Muscle of leg (tissue), 16 donors: ENCODE measurements at places on chromosomes 3 and 15. TPM values are rescaled to one million over a fixed set of nuclear protein-coding genes. Genes with fewer than 3 reads are reported as not detected.

GRCh38 chr3:139827833-139828232 is 107.2 kb upstream of the CLSTN2 start:
- no peaks in the 10 kb centered on the region for H3K27me3 ChIP-seq
- H3K4me1 ChIP-seq = no peaks in the 10 kb centered on the region
- no peak for DNase-seq
- H3K4me3 ChIP-seq = no peak overlapping the region

DNA sequence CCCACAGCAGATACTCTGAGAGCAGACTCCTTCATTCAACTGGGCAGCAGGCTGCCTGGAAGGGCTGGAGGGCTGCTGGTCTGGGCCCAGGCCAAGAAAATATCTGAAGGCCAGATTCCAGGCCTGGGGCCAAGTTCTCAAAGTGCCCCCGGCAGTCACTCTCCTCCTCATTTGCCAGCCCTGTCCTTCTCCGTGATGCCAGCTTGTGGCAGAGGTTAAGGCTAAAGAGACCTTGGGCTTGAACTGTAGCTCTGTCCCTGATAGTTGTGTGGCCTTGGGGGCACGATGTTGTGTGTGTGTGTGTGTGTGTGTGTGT is 39.0 kb downstream of the FAM3D start:
- no peak overlapping the region for H3K4me3 ChIP-seq
- H3K36me3 ChIP-seq = no peaks in the 10 kb centered on the region
- DNase-seq = peak; percentile 71
- peaks cover 51% of the 10 kb centered on the region for H3K4me1 ChIP-seq
- no peaks in the 10 kb centered on the region for H3K27me3 ChIP-seq

- H3K27ac ChIP-seq = no peak overlapping the region
- no peaks in the 10 kb centered on the region for H3K27me3 ChIP-seq
- no peaks in the 10 kb centered on the region for H3K36me3 ChIP-seq
Observed at GRCh38 chr3:30578479-30578878, 27.9 kb upstream of the TGFBR2 start.

GRCh38 chr15:62541250-62541649 is 376.2 kb upstream of the C2CD4B start:
- no peak overlapping the region for H3K4me3 ChIP-seq
- DNase-seq = no peak
- H3K27ac ChIP-seq = no peak overlapping the region
- peaks cover 5% of the 10 kb centered on the region for H3K36me3 ChIP-seq
- H3K27me3 ChIP-seq = no peaks in the 10 kb centered on the region
- H3K4me1 ChIP-seq = peaks cover 16% of the 10 kb centered on the region

DNA sequence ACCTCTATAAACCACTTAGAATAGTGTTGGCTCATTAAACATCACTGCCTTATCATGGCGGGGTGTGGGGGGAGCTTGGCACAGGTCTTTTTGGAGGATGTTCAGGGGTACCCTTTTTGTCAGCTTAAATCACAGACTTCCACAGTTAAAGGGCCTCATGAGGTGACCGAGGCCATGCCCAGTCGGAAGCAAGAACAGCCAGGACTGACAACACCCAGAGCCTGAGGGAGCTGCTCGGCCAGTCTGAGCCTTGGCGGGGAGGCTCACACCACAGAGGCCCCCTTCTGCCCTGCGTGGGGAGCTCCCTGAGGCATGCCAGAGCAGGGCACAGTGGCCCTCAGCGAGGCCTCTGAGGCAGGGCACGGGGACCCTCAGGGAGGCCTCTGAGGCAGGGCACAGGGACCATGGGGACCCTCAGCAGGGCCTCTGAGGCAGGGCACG is 49.5 kb downstream of the UMPS start:
- H3K4me1 ChIP-seq = peaks cover 63% of the 10 kb centered on the region
- peak overlapping the region; percentile 93 for H3K27ac ChIP-seq
- no peak for DNase-seq
- H3K36me3 ChIP-seq = no peaks in the 10 kb centered on the region

- H3K4me1 ChIP-seq = no peaks in the 10 kb centered on the region
- no peaks in the 10 kb centered on the region for H3K36me3 ChIP-seq
- no peaks in the 10 kb centered on the region for H3K27me3 ChIP-seq
- DNase-seq = peak; percentile 11
- H3K27ac ChIP-seq = no peak overlapping the region
Observed at GRCh38 chr3:39460677-39461076, 6.8 kb upstream of the MOBP start.

DNA sequence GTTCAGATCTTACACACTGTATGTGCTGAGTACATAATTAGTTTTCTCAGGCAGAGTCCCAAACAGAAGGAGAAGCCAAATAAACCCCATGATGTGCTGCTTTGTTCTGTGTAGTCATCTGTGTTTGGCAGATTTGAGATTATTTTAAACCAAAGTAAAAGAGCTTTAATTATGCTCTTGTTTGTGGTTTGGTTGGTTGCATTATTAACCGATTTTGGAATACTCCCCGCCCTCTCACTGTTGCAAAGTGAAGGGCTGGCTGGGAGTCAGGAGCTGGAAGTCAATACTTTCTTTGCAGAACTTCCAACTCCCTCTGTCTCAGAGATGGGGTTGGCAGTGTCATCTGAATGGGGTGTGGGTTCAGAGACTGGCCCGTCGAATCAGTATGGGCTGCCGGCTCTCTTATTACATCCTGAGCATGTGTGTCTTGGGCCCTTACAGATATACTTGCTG is 34.4 kb downstream of the SLCO3A1 start:
- no peaks in the 10 kb centered on the region for H3K4me1 ChIP-seq
- H3K27me3 ChIP-seq = no peaks in the 10 kb centered on the region
- DNase-seq = peak; percentile 51
- no peak overlapping the region for H3K4me3 ChIP-seq
- H3K27ac ChIP-seq = no peak overlapping the region

- no peak for DNase-seq
- H3K27ac ChIP-seq = no peak overlapping the region
- H3K4me3 ChIP-seq = no peak overlapping the region
- H3K4me1 ChIP-seq = peaks cover 15% of the 10 kb centered on the region
- H3K36me3 ChIP-seq = no peaks in the 10 kb centered on the region
- no peaks in the 10 kb centered on the region for H3K27me3 ChIP-seq
Observed at GRCh38 chr3:177602601-177603147, 405.4 kb upstream of the TBL1XR1 start.

DNA sequence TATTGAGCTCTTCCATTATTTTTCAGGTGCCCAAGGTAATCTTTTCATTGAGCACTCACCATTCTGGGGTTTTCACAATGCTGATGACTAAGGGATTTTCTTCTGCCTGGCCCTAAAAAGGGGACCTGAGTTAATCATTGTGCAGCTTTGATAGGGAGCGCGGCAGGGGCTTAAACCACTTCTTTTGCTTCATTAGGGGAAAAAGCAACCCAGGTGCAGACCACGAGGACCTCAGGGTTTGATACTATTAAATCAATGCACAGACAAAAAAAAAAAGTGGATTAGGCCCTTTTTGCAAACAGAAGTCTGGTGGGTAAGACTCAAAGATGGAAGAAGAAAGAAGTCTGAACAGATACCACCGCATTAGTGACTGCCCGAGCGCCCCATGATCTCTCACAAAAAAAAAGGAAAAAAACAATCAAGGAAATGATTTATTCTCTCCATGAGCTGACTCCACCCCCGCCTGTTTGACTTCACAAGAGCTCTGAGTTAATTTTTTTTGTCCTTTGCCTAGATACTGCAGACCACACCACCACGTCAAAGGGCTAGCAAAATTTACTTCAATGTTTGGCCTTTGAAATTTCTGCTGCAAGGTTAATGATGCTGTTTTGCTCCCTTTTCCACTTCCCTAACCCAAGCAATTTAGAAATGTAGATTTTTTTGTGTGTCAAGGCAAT is 78.0 kb upstream of the FEZF2 start:
- H3K27me3 ChIP-seq = peaks cover 2% of the 10 kb centered on the region
- H3K4me3 ChIP-seq = no peak overlapping the region
- H3K27ac ChIP-seq = no peak overlapping the region
- H3K36me3 ChIP-seq = no peaks in the 10 kb centered on the region
- no peaks in the 10 kb centered on the region for H3K4me1 ChIP-seq

The EFHB gene
- total RNA-seq = 0.89 TPM

The WDR72 gene
- total RNA-seq = 0.22 TPM

The CLPX gene
- total RNA-seq = 33.9 TPM
